ENCODE measurements at places on chromosomes 3 and 15. TPM values are rescaled to one million over a fixed set of nuclear protein-coding genes. Genes with fewer than 3 reads are reported as not detected.

The GPR87 gene
- total RNA-seq: not detected

The RARB gene
- 31.1 TPM for total RNA-seq

The ITGA11 gene
- total RNA-seq: 0.92 TPM

The GOLGA8S gene
- total RNA-seq: 0.23 TPM

Data from diencephalon (tissue), 1 donor.